Stimulated activated CD8-positive, alpha-beta memory T cell treated with anti-CD3 and anti-CD28 coated beads, Interleukin-4, amount 100 ng/mL, for 1 hour (primary cell): ENCODE measurements at places on chromosomes 2 and 18.

GRCh38 chr2:176140513-176141317, 10.6 kb upstream of the HOXD4 start:
- DNase-seq, result peak; percentile 41

DNA sequence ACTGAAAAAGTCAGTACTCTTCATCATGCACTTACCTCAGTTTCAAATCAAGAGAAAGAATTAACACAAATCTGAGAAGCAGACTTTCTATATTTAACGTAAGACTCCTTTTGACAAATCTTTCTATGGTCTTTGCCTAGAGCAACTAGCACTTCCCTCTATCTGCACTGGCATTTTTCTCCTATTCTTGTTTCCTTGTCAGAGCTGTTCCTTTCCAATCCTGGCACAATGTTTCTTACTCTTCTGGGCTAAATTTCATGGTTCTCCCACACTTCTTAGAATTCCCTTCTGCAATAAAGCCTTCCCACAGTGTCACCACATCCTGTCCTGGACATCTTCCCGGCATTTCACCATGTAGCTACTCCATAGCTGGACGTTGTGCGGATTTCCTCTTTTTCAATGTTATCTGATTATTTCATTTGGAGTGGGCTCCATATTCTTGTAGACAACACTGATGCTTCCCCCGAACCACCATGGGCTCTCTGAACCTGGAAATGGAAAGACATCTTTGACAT, 144.7 kb upstream of the CTNNA2 start:
- DNase-seq, result no peak

GRCh38 chr2:121506621-121507020, 24.1 kb upstream of the RNU4ATAC start:
- no peak for DNase-seq

DNA sequence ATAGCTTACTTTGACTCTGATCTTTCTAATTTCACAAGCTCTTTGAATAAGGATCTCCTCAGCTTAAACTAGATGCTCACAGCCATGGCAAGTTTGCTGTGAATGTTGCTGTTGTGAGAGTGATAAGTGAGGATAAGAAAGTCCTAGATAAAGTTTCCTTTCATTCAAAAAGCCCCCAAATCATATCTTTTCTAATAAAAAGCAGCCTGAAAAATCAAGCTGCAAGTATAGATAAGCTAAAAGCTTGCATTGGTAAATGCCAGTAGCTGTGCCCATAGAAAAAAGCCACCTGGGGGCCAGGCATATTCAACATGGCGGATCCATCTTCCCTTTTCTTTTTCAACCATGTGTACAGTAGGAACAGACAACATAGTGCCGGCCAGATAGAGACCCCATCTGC, 4.3 kb downstream of the NLRC4 start:
- no peak for DNase-seq

DNA sequence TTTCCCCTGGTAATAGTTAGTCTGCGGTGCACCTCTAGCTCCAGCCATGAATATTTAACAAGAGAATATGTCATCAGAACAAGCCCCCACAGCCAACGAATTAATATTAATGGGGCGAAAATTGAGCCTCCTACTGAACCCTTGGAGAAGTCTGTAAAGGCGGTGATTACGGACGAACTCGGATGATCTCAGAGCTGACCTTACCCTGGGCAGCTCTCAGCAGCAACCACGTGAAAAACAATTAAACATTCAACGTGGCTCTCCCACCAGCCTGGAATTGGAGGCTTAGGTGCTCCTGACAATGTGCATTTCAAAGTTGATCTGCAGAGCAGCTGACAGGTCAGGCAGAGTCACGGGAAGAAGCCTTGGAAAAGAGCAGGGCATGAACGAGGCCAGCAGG, 407.6 kb upstream of the MYT1L start:
- DNase-seq, result no peak

- no peak for DNase-seq
Measured at GRCh38 chr2:35415942-35416341, 939.6 kb upstream of the CRIM1 start.

- no peak for DNase-seq
Measured at GRCh38 chr2:137133225-137133624, 367.9 kb downstream of the THSD7B start.

DNA sequence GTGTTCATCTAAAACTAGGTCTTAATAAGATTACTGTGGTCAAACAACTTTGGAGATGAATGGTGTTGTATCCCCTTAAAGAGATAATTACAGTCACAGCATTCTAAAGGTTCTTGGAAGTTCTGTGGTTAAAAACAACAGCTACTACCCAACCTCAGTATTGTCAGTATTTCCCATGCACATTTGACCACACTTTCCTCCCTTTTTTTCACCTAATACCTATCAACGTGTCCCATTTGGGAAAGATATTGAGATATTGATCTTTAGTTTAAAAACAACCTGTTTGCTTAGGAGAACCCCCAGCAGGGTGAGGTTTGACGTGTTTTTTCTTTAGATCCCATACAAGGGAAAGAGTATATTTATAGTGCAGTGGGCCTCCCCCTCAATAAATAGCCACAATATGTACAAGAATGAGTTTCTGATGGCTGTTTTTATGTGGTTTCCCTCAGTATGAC, 65.6 kb downstream of the WDR7 start:
- no peak for DNase-seq

DNA sequence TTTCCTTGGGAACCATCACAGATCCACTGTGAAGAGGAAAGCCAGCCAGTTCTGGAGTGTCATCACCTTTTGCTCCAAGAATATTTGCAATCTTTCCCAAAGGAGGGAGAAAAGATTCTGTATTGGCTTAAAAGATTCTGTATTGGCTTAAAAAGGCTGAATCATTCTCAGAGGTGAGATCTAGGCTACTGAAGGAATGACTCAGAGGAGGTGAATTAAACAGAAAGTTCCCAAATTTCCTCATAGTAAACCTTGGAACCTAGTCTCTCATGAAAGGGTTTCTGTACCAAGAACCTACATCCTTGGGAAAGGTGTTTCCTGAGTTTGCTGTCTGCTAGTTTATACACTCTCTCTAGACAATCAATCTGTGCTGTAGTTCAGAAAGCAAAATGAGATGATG, 34.1 kb upstream of the GRB14 start:
- no peak for DNase-seq

GRCh38 chr2:9796056-9797010, 46.9 kb upstream of the TAF1B start:
- DNase-seq, result no peak
